ENCODE measurements at places on chromosomes 12 and 14.

DNA sequence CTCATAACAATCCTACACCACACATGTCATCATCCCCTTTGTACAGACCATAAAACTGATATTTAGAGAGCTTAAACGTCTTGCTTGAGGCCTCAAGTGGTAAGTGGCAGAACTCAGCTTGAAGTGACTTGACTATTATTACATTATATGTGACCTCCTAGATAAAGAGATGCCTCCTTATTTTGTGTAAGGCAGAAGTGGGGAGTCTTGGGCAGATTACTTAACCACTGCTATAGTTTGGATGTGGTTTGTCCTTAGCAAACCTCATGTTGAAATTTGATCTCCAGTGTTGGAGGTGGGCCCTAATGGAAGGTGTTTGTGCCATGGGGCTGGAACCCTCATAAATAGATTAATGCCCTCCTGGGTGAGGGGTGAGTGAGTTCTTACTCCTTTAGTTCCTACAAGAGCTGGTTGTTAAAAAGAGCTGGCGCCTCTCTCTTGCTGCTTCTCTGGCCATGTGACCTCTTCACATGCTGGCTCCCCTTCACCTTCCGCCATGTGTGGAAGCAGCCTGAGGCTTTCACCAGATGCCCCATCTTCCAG is 37.4 kb downstream of the RCOR1 start:
- no peak for DNase-seq

DNA sequence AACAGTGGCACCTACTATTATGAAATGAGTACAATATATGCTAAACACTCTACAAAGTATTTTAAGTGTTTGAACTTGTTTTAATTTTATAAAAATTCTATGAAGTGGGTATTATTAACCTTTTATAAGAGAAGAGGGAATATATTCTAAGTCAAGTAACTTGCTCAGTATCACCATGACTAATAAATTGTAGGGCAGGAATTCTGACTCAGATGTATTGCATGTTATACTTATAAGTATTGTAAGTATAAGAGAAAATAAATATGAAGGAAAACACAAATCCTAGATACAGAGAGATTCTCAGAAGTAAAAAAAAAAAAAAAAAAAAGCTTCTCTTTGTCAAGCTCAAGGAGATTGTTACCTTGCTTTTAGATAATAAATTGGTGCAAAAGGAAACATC is 893.2 kb downstream of the SLC16A7 start:
- no peak for DNase-seq

DNA sequence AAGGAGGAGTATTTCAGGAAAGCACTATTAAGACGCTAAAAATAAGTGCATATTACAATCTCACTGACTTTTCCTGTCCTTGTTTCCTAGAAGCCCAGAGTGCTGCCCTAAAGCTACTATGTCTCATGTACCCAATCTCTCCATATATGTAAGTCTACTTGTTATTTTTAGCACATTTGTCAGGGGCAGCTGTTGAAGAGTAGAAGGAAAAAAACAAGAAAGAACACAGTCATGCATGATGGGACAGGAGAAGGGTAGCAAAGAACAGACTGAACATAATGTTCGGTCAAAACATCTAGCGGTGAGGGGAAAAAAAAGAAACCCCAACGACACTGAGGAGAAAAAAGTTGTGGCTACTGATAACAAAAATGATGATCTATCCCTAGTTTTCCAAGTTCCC is 14.3 kb downstream of the YBX3 start:
- DNase-seq, result no peak

GRCh38 chr12:45687081-45688015 is 42.2 kb upstream of the ARID2 start:
- DNase-seq, result no peak

GRCh38 chr14:31529053-31529452 is 32.2 kb upstream of the NUBPL start:
- no peak for DNase-seq

DNA sequence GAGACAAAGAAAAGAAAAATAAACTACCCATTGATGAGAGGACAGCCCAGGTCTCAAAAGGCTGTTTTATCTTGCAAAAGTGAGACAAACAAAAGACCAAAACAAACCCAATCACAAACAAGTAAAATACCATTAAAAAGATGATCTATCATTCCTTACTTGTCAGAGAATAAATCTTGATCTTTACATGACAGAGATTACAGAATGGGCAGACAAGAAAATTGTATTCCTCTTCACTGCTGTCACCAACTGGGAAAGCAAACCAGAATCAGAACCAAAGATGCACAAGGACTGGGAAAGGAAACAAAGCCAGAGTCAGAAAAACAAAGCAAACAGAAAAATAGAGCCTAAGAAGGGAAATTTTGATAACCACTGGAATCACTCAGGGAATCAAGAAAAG is 444.0 kb upstream of the PDE3A start:
- no peak for DNase-seq

- no peak for DNase-seq
These were observed 1.9 kb downstream of the GALNT16 start for GRCh38 chr14:69261761-69262331.

GRCh38 chr14:66300886-66301285 is 185.3 kb upstream of the CCDC196 start:
- no peak for DNase-seq

DNA sequence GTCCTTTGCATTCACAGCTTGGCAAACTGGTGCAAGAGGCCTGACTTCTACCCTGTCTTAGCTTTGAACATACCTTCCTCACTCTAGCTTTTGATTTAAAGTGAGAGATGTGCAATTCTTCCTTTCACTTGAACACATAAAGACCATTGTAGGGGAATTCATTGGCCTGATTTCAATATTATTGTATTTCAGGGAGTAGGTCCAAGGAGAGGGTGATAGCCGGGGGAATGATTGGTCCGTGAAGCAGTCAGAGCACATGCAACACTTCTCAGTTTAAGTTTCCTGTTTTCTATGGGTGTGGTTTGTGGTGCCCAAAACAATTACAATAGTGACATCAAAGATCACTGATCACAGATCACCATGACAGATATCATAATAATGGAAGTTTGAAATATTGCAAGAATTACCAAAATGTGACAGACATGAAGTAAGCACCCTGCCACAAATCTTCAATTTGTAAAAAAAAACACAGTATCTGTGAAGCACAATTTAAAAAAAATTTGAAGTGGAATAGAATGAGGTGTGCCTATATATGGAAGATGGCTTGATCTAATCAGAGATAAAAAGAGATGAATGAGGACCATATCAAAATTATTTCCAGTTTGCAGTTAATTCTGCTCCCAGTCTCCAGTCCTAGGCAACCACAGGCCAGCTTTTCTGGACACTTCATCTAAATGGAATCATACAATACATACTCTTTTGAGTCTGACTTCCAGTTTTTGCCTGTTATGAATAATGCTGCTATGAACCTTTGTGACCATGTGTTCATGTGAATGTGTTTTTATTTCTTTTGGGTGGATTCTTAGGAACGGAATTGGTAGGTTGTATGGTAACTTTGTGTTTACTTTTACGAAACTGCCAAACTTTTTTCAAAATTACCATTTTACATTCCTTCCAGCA is 23.2 kb downstream of the BORCS5 start:
- DNase-seq, result no peak

DNA sequence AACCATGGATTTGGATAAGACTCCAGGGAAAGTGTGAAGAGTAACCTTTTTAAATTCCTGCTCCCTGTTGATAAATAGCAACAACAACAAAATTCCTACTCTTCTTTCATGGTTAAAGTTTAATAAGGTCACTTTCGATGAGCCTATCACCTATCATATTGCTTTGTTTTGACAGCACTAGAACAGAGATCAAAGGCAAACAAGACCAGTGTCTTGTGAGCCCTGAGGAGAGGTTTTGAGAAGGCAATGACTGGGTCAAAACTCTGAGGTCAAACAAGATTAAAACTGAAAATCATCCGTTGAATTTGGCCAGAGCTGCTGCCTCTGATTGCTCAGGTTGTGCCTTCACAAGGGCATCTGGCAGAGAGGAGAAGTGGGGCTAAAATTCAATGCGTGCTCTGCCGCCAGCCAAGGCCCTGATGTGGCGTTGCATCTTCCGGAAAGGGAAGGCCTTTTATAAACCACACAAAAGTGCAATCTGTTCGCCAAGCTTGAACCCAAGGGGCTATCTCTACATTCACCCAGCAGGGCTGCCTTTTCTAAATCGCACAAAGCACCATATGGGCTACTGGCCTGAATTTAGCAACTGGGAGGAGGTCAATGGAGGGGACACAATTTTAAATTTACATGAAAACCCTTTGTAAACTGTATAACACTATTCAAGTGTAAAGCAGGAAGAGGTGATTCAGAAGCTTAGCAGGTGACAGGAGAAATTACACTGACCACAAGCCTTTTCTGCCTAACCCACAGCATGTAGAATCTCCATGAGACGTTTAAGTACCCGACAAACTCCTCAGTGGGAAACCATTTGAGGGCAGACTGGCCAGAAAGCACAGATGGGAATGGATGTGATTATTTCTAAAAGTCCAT is 140.8 kb downstream of the DAD1 start:
- no peak for DNase-seq

DNA sequence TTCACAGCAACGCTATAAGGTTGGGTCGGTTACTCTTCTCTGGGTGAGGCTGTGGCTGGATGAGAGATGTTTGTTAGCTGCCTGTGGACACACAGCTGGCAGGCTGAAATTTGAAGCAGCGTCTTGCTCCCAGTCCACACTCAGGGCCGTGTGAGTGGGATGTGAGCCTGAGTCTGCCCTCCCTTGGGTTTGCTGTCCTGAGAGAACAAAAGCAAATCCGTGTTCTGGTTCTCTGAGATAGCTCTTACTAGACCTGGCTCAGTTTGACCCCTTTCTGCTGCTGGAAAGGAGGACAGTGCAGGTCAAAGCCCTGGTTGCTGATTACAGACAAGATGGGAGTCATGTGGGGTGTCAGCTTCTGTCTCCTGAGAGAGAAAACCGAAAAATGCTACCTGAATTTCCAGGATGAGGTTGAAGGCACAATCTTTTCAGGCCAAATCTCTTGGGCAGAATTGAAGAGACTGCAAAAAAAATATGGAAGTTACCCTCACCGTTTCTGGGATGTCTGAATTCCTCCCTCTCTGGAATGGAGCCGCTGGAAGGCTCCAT is 270.8 kb downstream of the ZFP36L1 start:
- DNase-seq, result peak; percentile 88

- DNase-seq, result no peak
These were observed 149.3 kb downstream of the CALM1 start for GRCh38 chr14:90545966-90546751.

- no peak for DNase-seq
These were observed 284.7 kb downstream of the NUAK1 start for GRCh38 chr12:105854071-105854470.

DNA sequence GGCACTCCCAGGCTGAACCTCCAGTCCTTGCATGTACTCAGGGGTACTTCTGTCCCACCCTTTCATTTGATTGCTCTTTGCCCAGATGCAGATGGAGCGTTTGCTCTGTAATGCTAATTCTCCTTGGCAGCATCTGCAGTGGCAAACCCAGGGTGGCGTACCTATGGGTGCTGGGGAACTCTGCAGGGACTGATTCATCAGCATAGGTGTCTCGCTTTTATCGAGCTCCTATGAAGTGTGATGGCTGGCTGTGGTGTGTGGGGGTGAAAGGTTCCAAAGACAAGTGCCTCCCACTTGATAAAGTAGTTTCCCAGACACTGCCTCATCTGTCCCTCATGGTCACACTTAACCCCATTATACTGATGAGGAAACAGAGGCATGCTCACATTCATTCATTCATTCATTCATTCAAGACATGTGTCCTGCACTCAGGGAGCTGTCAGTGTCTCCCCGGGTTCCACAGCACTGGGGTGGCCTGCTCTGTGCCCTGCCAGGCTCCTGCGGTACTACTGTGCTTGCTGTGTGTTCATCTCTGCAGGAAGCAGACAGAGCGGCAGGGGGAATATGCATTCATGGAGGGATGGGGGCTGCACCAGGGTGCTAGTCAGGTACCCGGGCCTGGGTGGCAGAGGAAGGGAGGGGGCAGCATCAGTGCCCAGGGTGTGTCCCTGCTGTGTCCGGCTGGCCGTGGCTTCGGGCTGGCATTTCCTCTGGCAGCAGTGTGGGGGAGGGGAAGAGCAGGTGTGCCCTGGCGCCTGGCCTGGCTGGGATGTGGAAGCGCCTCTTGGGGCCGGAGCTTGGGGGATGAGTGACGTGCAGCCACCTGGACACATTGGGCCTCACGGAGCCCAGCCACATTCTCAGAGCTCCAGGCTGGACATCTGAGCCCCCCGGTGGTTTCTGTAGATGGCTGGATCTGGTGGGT is 110.9 kb downstream of the TSPAN9 start:
- no peak for DNase-seq

DNA sequence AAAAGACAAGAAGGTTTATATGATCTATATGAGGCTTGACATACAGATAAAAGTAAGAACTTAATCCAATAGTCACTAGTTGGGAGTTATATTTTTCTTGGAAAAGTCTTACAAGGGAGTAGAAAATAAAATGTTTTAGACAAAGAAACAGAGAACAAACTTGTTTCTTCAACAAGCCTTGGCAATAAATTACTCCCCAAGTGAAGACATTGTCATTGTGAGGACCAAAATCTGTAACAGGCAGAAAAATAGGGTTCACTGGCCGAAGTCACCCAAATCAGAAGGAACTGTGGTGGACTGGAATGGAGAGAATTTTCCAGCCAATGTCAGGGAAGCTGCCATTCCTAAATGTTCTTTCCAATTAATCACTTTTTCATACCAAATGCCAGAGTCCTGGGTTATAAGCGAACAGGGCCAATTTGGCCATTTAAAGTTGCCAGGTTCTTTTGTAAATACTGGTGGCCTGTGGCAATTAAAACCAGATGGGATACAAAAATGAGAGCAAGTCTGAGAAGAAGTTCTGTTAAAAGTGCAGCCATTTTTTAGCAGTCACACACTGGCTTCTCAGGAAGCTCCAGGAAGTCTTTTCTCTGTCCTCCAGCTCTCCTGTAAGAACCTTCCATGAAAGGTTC is 117.3 kb upstream of the OVCH1 start:
- DNase-seq, result no peak

- no peak for DNase-seq
These were observed 255.4 kb downstream of the DAD1 start for GRCh38 chr14:22333422-22334274.

DNA sequence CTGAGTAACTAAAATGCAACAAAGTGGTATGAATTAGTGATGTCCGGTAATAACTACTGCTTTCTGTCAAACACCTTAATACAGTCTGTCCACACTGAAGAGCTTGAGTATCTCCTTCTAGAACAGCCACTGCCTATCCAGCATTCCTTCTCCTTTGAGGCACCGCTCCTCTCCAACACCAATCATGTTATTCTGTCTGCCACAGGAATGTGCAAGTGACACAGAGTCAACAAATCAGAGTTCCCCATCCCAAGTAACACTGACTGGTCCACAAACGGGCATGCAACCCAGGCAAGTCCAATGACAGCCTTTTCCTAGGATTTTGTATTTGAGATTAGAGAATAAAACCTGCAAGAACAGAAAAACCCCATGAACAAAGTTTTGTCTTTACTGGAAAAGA is 3.8 kb downstream of the GXYLT1 start:
- DNase-seq, result no peak

- DNase-seq, result no peak
These were observed 467.2 kb downstream of the MED13L start for GRCh38 chr12:115810122-115810901.

- no peak for DNase-seq
These were observed 43.6 kb downstream of the FSCB start for GRCh38 chr14:44463356-44464004.

- no peak for DNase-seq
These were observed 65.3 kb downstream of the PRIMA1 start for GRCh38 chr14:93723001-93723400.

Data from esophagus muscularis mucosa (tissue), 4 donors.